ENCODE measurements at places on chromosomes 7 and 10.

- no peak for DNase-seq
These were observed 52.0 kb downstream of the KIF5B start for GRCh38 chr10:32004161-32004591.

DNA sequence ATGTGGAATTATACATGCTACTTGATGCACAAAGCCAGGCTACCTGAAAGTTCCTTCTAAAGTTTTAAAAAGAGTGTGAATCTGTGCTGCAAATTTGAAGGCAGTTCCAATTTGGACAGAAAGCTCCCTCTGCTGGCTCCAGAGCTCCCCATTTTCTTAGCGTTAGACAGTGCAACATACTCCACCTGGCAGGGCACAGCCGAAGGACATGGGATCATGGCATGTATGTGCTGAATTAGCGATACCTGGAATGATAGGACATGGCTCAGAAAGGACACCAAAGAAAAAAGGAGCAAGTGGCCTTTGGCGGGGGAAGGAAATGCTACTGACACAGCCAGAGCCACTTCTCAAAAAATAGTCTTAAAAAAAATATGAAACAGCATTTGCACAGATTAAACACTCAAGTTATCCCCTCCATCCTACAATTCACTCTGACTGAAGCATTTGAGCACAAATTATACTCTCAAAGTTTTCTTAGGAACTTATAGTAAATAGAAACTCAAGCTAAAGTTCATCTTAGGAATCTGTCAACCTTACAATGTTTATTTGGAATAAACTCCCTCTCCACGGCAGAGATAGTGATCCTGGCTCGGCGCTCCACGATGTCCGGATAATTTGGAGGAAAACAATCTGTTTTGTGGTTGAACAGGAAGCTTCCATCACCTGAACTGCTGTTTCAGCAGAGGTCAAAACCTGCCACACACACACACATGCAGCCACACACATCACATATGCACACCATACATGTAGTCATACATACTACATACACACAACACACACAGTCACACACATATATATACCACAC is 80.0 kb downstream of the C7orf25 start:
- DNase-seq, result no peak

DNA sequence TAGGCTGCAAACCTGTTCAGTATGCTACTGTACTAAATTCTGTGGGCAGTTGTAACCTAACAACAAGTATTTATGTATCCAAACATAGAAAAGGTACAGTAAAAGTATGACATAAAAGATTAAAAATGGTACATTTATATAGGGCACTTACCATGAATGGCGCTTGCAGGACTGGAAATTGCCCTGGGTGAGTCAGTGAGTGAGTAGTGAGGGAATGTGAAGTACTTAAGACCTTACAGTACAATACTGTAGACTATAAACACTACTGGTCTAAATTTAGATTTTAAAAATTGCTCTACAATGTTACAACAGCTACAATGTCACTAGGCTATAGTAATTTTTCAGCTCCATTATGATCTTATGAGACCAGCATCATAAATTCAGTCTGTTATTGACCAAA is 146.0 kb upstream of the GNAI1 start:
- DNase-seq, result no peak

- no peak for DNase-seq
These were observed 138.2 kb downstream of the ADAM12 start for GRCh38 chr10:126250045-126250444.

DNA sequence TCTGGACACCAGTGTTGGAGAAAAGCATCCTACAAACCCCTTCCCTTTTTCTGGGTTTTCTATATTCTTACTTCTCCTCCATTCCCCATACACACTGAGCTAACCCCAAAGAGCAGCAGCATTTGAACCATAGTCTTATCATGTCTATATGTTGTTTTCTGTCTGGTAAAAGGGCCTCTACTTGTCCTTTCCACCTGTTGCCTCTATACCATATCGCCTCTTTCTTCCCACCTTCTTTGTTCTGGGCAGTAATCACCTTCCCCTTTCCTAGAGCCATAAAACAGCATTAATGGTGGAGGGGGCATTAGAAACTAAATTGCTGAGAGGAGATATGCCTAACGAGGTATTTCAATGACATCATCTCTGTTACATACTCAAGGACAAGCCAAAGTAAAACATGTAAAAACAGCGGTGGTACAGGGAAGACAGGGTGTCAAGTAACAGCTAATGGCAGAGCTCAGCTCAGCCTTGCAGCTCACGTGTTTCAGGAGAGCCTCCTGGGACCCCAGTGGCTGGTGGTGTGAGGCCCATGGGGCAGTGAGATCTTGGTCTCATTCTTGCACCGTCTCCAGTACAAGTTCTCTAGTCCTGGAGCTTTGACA is 20.6 kb downstream of the NPY start:
- DNase-seq, result no peak

DNA sequence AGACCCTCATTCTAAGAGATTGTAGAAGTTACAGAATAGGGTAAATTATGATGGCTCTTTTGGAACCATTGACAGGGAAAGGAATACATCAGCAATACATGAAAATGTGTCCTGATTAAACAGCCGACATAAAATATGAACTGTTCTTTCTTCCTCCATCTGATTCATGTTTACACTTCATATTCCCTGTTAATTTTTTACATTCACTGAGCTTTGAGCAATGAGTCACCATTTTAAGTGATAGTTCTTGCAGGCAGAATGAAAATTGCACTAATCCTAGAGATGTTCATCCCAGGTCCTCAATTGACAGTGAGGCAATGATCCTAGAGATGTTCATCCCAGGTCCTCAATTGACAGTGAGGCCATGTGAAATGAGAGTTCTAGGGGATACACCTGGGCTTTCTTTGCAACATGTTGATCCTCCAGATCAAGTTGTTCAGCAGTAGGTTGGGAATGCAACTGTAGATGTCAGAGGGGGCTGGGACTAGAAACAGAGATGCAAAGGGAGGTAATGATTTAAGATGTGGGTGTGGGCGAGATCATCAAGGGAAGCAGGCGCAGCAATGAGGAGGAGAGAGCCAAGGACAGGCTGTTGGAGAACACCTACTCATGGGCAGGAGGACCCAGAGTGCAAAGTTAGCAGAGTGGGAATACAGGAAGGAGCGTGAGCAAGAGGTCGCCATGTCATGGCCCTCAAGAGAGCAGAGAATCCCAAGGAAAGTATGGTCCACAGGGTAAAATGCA is 138.7 kb downstream of the ZNF365 start:
- no peak for DNase-seq

GRCh38 chr10:32408690-32409089 is 37.2 kb upstream of the CCDC7 start:
- no peak for DNase-seq

GRCh38 chr10:55867848-55868247 is 493.2 kb downstream of the ZWINT start:
- DNase-seq, result no peak

DNA sequence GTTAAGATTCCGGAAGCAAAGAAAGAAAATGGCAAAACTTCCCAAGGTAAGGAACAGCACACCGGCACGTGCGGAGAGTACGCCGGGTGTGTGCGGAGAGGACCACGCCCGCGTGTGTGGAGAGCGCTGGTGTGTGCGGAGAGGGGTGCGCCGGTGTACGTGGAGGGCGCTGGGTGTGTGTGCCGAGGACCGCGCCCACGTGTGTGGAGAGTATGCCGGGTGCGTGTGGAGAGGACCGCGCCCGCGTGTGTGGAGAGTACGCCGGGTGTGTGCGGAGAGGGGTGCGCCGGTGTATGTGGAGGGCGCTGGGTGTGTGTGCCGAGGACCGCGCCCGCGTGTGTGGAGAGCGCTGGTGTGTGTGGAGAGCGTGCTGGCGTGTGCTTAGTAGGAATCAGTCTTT is 48.6 kb upstream of the DPYSL4 start:
- no peak for DNase-seq

Data from smooth muscle cell of the brain vasculature (primary cell).